ENCODE measurements at places on chromosomes 6 and 20.

DNA sequence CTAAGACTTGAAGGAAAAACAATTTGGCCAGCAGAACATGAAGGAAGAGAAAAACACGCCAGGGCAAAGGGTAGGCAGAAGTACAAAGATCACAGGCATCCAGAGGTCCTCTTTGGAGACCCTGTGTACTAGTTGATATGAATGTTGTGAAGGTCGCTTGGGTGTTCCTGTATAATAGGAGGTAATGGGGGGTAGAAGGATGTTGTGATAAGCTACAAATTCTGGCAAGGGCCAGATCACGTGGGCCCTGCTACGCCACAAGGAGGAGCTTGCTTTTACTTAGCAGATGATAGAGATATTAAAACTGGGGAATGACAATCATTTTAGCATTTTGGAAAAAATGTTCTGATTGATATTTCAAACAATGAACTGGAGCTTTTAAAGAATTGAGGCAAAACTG lies 878 bp upstream of the HLA-DMA start:
- no peak for DNase-seq

DNA sequence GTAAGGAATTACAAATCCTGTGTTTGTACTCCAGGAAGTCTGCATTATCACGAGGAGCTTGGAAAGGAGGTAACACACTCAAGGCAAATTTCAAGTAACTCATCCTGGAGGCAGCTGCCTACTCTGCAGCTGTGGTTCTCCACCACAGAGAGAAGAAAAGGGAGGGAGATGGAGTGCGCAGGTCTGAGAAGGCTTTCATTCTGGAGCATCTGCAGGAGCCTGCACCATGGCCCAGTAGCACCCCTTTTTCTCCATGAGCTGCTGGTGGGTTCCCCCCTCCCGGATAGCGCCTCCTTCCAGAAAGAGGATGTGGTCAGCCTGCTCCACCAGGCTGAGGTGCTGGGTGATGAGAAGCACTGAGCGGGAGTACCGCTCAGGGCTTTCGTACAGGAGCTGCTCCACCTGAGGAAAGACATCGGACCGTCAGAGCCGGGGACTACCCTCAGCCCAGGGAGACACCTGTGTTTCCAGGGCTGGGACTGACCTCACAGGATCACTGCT lies 1.6 kb upstream of the PSMB8 start:
- DNase-seq, result no peak

GRCh38 chr20:63519668-63520503 lies 679 bp upstream of the PPDPF start:
- DNase-seq, result peak; percentile 59

DNA sequence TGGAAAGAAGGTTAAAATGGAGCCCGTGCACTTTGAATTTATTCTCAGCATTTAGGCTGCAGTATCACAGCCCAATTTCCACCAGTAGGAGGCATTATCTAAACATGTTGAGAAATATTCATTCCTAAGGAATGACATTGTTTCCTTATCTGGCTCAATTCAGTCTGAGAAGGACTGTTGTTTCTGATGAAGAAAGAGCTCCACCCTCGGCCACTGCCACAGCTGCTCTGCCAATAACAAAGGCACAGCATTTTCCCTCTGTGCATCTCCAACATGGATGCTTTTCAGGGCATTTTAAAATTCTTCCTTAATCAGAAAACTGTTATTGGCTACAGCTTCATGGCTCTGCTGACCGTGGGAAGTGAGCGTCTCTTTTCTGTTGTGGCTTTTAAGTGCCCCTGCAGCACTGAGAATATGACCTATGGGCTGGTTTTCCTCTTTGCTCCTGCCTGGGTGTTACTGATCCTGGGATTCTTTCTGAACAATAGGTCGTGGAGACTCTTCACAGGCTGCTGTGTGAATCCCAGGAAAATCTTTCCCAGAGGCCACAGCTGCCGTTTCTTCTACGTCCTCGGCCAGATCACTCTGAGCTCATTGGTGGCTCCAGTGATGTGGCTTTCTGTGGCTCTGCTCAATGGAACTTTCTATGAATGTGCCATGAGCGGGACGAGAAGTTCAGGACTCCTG lies at the start of gene CALHM5:
TSS of gene CALHM5 (plus strand) at position 216 of the 687 bp plus-strand sequence. CDS start at position 274, 58 bp downstream.
- DNase-seq, result peak; percentile 12

- DNase-seq, result no peak
Observed at GRCh38 chr6:145271577-145271976, 463.7 kb downstream of the EPM2A start.

DNA sequence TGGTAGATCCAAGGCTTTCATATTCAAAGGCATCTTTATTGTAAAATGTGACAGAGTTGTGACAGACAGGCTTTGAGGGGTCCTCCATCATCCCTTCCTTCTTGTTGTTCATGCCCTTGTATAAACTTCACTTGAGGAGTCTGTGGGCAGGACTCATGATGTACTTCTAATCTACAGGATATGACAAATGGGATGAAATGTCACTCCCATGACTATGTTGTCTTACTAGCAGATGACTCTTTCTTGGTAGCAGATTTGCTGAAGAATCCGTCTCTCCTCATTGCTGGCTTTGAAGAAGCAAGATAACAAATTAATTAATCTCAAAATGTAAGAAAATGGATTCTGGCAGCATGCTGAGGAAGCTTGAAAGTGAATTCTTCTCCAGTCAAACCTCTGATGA lies 566.1 kb downstream of the TFAP2B start:
- DNase-seq, result no peak

DNA sequence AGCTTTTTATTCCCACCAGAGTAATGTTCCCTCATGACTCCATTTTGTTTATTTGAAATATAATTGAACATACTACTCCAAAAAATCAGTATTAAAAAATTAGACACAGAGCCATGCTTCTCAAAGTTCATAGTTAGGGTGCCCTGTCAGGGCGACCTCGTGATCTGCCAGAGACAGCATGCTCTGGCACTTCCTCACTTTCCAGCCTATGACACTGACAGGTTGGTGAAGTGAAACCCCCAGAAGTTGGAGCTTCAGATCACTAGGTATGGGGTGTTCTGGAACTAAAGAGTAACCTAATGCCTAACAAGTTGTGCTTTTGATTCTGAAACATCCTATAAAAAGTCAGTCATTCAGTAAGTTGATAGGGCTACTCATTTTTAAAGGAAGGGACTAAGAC lies 93.0 kb downstream of the TBC1D7 start:
- DNase-seq, result no peak

- no peak for DNase-seq
Observed at GRCh38 chr20:61976263-61976643, 89.4 kb downstream of the TAF4 start.

- no peak for DNase-seq
Observed at GRCh38 chr20:11807054-11808048, 110.3 kb upstream of the BTBD3 start.

GRCh38 chr6:166743406-166744222 lies 116.6 kb upstream of the RPS6KA2 start:
- DNase-seq, result no peak

DNA sequence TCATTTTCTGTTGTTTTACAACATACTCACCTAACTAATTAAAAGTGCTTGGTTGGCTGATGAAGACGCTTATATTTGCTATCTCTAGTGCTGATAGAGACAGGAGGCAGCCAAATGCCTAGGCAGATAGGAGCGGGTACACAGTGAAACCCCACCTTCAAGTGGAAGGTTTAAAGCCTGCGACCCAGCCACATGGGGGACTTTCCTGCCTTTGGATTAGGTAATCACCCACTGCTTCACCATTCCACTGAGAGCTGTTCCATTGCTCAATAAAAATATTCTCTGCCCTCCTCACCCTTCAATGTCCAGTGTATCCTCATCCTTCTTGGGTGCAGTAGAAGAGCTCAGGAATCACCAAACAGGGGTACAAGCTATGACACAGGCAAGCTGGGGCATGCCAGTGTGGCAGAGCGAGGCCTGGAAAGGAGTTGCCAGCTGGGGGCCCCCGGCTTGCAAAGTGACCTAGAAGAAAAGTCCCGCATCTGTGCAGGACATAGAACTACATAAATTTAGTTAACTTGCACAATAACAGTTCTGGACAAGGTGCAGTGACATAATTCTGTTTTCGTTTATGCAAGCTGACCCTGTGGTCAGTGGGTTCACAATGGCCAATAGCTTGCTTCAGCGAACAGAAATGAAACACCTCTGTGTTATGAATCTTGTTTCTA lies 112.0 kb upstream of the MLIP start:
- no peak for DNase-seq

DNA sequence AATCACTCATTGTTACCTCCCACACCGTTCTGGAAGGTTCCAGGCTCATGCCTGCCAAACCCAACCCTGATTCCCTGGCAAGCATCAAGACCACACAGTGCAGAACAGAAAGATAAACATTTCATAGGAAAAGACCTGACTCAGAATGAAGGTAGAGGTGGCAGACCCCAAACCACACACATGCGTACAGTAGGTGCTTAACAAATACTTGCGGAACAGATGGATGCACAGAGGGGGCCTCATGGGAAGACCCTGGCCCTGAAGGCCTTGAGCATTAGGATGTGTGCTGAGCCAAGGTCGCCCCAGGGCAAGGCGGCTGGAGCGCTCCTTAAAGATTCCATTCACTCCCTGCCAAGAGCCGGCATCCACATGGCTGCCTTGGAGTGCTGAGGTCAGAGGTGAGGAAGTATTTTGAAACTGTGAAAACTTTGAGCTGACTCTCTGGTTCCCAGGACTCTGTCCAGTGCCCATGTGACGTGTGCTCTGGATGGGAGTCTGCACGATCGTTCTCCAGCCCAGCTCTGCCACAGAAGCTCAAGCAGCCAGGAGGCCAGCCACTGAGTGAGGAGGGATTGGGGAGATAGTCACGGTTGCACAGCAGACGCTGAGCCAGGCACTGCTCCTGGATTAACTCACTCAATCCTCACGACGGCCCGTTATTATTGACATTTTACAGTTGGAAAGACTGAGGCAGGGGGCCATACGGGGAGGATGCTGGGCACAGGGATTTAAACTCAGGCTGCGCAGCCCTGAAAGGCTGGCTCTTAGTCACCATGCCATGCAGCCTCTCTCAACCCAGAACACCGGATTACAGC lies 65.5 kb upstream of the AFDN start:
- DNase-seq, result no peak

- DNase-seq, result peak; percentile 69
Observed at GRCh38 chr6:167350731-167351655, 26.1 kb downstream of the TTLL2 start.

DNA sequence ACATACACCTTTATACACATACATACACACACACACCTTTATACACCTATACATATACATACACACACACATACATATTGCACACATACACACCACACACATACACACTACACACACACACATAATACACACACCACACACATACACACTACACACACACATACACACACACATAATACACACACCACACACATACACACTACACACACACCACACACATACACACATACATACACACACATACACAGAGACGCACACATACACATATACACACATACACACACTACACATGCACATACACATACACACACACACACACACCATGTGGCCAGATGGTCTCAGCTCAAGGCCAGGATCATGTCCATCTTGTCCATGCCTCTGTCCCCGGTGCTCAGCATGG lies 25.7 kb downstream of the BPIFB1 start:
- DNase-seq, result no peak

DNA sequence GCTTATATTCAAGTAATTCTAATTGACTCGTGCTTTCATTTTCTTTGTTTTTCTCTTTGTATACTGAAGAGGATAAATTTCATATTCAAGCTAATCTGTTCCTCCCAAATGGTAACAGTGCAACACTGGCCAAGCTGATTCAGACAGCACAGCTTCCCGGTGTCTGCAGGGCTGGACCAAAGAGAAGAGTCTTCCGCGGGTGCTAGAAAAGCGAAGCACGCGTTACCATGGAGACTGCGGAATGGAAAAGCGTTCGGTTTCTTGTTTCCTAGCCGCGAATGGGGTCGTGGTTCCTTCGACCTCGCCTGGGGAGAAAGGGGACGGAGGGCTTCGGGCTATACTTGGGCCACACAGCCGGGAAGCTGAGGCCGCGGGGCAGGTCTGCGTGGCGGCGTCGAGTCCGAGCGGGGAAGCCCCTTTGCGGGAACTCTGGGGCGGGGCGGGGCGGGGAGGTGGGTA lies 6.2 kb upstream of the ZNF311 start:
- DNase-seq, result peak; percentile 32

DNA sequence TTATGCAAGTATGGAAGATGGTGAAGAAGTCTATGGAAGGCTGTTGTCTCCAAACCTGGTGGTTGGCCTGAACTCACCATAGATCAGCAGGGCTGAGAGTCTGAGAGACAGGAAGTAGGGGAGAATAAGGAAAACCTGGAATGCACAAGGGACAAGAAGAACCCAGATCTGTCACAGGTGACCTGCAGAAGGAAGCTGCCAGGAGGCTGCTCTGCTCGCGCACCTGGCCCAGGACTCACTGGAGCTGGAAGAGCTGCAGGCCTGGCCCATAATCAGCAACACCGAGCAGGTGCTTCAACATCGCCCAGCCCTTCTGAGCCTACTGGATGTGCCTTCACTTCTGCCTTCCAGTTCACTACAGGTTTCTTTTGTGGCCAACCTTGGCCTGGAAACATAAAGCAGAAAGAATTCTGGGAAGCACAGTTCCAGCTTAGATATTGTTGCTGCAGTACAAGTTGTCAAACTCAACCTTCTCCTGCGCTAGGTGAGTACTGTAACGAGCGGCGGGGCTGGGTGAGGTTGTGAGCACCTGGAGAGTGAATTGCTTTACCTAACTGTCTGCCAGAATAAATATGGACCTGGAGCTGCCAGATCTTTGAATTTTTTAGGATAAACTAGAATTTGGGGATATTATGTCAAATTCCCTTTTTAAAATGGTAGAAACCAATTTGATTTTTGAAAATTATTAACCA lies 82.4 kb downstream of the CDH26 start:
- no peak for DNase-seq

GRCh38 chr6:51459958-51460357 lies 627.5 kb downstream of the PKHD1 start:
- DNase-seq, result no peak

GRCh38 chr6:14165091-14165490 lies 47.5 kb downstream of the CD83 start:
- peak; percentile 9 for DNase-seq

GRCh38 chr6:29071831-29072723 lies 15.0 kb downstream of the OR2B3 start:
- DNase-seq, result peak; percentile 41

DNA sequence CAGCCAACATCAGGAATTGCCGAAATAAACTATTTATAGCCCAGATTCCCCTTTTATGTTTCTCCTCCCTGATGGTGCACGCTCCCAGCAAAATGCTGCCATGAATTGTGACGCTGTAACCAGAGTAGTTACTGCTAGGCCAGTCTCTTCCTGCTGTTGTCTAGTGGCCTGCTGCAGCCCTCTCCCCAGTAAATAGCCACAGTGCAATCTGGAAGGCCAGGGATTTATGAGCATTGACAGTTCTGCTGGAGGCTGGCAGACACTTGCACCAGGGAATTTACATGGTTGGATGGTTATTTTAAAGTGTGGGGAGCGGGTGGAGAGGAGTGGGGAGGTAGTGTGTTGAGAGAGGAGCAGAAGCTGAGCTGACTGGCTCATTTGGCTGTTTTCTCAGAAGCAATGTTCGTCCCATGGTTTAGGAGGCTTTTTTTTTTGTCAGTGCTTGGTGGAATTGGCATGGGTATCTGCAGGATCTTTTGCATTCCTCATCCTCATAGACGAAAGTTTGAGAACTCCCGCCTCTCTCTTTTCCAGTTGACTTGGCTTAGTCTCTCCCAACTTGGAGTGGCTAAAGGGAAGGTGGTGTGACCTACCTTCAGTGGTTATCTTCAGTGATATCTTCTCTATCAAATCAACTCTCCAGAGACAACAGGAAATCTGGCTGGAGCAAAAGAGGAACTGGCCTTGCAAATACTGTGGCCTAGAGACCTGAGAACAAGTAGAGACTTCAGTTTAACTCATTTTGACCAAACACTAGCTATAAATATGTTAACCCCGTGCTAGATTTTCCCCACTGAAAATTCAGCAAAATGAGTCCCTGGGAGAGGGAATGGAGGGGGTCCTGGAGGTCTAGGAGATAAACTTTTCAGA lies 99.3 kb upstream of the VSTM2L start:
- DNase-seq, result no peak

Measured in LoVo (cell line).